ENCODE measurements at places on chromosomes 5 and 9.

DNA sequence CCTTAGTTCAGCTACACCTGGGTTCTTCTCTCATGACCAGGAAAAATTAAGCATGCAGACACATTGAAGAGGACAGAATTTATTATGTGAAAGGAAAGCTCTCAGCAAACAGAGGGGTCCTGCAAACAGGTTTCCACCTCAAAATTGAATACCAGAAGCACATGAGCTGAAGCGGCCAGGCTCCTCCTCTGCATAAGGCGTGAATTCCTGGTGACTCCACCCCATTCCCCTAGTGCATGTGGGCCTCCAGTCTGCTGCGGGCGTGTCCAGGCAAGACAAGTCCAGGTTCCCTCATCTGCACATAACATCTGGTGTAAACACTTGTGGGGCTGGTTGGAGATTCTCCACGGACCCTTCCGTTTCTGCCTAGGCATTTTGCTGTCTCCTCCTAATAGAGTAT is 1156.4 kb downstream of the FOXD4L5 start:
- DNase-seq = no peak

GRCh38 chr5:115588640-115589039 is 13.6 kb downstream of the TICAM2 start:
- no peak for DNase-seq

- peak; percentile 70 for DNase-seq
Measured at GRCh38 chr5:80481019-80481893, 6.6 kb upstream of the FAM151B start.

DNA sequence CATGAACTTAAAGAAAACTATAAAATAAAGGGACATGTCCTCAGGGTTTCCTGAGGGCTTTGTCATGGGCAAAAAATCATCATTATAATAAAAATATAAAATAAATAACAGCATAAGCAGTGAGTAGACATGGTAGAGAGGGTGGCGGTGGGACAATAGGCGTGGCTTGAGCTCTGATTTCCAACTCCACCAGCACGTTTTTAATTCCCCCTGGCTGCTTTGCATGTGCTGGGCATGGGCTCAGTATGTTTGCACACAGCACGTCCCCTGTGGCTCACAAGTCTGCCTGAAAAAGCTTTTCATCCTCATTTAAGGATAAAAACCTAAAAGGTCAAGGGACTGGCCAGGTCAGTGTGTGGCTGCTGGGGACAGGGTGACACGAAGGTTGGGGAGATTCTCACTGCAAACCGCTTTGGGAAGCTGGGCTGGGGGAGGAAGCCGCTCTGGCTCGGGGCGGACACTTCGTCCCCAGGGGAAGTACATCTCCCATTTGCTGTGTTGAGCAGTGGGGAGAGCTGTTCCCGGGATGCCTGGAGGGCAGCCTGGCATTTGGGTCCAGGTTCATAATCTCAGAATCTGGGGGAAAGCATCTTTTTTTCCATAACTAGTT is 32.6 kb downstream of the NKX2-5 start:
- peak; percentile 24 for DNase-seq

DNA sequence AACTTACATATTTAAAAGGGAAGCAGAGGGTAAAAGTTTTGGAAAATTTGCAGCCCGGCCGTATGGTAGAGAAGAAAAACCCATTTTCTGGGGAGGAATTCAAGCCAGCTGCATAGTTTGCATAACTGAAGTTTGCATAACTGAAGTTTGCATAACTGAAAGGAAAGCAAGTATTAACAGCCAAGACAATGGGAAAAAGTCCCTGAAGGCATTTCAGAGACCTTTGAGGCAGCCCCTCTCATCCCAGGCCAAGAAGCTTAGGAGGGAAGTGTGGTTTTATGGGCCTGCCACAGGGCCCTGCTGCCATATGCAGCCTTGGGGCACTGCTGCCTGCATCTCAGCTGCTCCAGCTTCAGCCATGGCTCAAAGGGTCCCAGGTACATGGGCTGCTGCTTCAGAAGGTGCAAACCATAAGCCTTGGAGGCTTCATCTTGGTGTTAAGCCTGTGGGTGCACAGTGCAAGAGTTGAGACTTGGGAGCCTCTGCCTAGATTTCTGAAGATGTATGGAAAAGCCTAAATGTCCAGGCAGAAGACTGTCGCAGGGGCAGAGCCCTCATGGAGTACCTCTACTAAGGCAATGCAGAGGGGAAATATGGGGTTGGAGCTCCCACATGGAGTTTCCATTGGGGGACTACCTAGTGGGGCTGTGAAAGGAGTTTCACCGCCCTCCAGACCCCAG is 36.9 kb upstream of the CXCL14 start:
- no peak for DNase-seq

All from GM03348 (cell line).